Cardiac muscle cell (in vitro differentiated cells and primary cell): ENCODE measurements at places on chromosomes 12 and 14. TPM values are rescaled to one million over a fixed set of nuclear protein-coding genes. Genes with fewer than 3 reads are reported as not detected.

NOXRED1 gene
- total RNA-seq, result 0.06 and 0.07 TPM in 2 replicates

DAAM1 gene
- 30.1 and 34.2 TPM in 2 replicates for total RNA-seq

SVOP gene
- total RNA-seq, result not detected in 2 replicates

LYZ gene
- 0.11 and 0.69 TPM in 2 replicates for total RNA-seq

GPRC5D gene
- total RNA-seq, result not detected in 2 replicates

JDP2 gene
- 15.2 and 22.0 TPM in 2 replicates for total RNA-seq

EGLN3 gene
- 26.6 and 30.3 TPM in 2 replicates for total RNA-seq

KIF5A gene
- total RNA-seq, result 0.36 and 0.49 TPM in 2 replicates

PLEKHG7 gene
- not detected in 2 replicates for total RNA-seq

ESR2 gene
- total RNA-seq, result 0.86 and 1.0 TPM in 2 replicates

CERS5 gene
- 51.9 and 78.4 TPM in 2 replicates for total RNA-seq

PTPRR gene
- total RNA-seq, result not detected in 2 replicates

PMCH gene
- total RNA-seq, result not detected in 2 replicates

SIX1 gene
- 0.12 and 1.8 TPM in 2 replicates for total RNA-seq

MYF5 gene
- total RNA-seq, result not detected in 2 replicates

LRP1 gene
- 37.1 and 77.5 TPM in 2 replicates for total RNA-seq

SPTB gene
- total RNA-seq, result 9.2 and 13.6 TPM in 2 replicates

BMP4 gene
- total RNA-seq, result 10.6 and 13.6 TPM in 2 replicates

SLCO1B1 gene
- total RNA-seq, result not detected in 2 replicates

KRT81 gene
- total RNA-seq, result not detected in 2 replicates

TBC1D30 gene
- 0.57 and 1.4 TPM in 2 replicates for total RNA-seq
